ENCODE measurements at places on chromosomes 13 and 19.

DNA sequence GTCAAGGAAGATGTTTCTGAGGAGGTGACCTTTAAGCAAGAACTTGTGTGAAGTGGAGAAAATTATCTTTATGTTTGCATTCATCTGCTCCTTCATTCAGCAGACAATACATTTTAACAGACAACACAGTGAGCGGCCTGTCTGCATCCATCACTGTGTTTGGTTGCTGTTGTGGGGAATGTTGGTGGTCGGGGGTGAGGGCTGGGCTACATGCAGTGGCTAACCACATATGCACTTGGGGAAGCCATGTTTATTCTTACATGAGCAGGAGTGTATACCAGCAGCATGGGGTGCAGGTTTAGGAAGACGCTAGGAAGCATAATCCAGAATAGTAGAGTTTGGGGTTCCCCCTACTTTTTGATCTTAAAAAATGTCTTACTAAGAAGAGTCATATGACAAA, 66.4 kb downstream of the DHRS12 start:
- no peak for DNase-seq

- DNase-seq: no peak
Measured at GRCh38 chr13:21330126-21330861, 128.8 kb downstream of the ZDHHC20 start.

GRCh38 chr19:19205416-19206410, 2.5 kb upstream of the NR2C2AP start:
- DNase-seq: no peak

- no peak for DNase-seq
Measured at GRCh38 chr19:35058370-35058769, 16.8 kb downstream of the HPN start.

DNA sequence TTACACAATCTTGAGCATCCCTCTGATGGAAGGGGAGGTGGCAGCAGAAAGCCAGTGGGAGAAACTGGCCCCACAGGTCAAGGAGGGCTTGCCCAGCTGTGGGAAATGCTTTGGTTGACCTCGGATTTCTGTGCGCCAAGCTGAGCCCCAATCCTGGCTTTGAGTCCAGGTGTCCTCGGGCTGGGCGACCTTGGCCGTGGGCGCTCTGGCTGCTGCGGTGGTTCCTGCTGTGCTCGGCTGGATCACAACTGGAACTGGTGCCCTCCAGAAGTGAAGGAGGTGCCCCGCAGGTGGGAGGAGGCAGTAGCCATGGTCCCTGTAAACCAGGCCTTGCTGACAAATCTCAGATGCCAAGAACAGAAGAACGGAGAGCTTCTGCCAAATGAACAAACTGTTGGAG, 56.4 kb downstream of the ZNF676 start:
- no peak for DNase-seq

- no peak for DNase-seq
Measured at GRCh38 chr19:51468545-51468920, 9.8 kb upstream of the CEACAM18 start.

- peak; percentile 49 for DNase-seq
Measured at GRCh38 chr19:10553943-10554381, 10.3 kb downstream of the ATG4D start.

DNA sequence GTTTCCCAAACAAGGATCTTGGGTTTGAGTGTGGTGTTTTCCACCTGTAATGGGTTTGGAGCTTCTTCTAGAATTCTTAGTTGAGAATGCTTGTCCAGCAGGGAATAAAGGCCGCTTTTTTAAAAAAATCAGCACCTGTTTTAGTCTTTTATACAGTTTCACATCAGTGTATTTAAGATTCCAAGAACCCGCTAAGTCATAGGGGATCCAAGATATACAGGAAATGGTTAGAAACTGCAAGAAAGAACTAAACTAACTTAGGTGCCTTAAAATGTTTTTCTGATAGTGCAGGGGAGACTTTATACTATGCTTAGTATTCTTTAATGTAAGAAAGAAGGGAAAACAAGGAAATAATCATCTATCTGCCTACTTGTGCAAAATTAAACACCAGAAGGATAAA, 74.7 kb downstream of the C13orf42 start:
- DNase-seq: no peak

DNA sequence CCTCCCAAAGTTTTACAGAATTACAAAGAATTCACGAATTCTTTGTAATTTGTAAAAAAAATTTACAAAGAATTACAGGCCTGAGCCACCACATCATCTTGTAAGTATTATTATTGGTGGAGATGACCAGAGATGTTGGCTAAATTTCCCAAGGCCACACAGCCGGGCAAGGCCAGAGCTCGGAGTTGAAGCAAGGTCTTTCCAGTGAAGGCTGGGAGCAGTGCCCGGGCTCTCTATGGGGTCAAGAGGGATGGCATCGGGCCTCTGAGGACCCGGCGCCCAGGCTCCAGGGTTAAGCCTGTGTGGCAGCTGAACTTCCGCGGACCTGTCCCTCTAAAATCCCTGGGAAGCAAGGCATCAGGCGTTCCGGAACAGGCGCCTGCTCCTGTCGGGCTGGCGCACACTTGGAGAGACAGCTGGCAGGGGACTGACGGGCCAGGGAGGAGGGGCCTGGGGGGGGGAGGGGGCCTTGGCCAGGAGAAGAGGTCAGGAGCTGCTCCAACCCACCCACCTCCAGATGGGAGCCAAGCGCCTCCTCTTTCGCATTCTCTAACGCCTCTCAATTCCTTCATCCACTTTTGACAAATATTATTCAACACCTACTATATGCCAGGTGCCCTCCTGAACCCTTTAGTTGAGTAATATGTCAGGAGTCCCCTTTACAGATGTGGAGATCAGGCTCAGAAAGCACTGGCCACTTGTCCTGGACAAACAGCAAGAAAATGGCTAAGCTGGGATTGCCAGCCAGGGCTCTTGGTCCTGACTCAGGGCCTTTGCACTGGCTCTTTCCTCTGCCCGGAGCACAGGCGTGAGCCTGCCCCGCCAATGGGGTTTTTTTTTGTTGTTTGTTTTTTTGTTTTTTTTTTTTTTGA, 36.8 kb upstream of the SEMA6B start:
- DNase-seq: no peak

DNA sequence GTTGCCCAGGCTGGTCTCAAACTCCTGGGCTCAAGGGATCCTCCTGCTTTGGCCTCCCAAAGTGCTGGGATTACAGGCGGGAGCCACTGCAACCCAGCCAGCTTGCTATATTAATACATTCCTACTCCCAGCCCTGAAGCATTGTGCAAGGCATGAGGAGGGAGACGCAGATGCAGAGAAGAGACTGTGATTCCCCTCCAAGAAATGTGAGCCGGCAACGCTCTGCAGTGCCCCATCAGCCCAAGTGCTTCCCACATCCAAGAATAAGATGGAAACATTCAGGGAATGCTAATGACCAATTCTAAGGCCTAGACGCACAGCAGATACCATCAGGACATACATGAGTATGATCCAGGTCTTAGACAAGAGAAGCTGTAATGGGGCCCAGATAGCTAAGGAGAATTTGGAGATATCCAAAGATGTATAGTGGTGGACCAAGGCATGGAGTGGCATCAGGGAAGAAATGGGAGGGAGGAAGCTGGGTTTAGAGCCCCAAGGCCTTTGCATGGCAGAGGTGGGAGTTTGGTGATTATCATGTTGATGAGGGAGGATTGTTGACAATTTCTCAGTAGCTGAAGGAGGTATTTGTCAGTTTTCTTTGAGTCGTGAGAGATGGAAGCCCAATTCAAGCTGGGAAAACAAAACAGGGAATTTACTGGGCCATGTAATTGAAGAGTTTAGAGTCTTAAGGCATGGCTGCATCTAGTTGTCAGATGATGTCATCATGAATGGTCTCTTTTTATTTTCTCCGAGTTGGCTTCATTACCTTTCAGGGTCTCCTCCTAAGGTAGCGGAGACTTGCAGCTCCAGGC, 2.9 kb downstream of the PPM1N start:
- no peak for DNase-seq

DNA sequence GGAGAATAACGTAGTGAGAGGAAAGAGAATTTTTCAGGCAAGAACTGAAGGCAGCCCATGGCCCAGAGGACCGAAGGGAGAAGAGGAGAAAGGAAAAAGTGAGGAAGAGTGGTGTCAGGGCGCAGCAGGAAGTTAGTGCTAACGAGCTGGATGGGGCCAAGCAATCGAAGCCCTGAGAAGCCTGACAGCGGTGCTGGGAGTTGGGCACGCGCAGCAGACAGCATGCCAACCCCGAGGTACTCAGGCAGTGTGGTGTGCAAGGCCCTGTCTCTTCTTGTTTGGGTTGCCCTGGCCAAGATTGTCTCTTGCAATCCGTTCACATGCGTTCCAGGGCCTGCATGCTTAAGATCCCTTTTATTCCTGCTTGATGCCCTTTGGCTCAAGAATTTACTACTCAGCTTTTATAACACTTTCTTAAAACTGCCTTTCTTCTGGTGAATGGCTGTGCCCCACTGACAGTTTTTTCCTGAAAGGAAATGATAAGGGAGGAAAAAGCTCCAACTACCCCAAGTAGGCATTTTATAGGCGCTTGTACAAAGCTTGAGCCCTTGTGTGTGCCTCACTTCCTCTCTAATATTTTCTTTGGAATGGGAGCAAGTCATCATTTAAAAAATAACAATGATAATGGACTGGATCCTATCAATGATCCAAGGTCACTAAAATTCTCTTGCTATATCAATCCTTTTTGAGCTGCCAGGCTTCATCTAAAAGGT, 115.4 kb downstream of the FLT1 start:
- no peak for DNase-seq

DNA sequence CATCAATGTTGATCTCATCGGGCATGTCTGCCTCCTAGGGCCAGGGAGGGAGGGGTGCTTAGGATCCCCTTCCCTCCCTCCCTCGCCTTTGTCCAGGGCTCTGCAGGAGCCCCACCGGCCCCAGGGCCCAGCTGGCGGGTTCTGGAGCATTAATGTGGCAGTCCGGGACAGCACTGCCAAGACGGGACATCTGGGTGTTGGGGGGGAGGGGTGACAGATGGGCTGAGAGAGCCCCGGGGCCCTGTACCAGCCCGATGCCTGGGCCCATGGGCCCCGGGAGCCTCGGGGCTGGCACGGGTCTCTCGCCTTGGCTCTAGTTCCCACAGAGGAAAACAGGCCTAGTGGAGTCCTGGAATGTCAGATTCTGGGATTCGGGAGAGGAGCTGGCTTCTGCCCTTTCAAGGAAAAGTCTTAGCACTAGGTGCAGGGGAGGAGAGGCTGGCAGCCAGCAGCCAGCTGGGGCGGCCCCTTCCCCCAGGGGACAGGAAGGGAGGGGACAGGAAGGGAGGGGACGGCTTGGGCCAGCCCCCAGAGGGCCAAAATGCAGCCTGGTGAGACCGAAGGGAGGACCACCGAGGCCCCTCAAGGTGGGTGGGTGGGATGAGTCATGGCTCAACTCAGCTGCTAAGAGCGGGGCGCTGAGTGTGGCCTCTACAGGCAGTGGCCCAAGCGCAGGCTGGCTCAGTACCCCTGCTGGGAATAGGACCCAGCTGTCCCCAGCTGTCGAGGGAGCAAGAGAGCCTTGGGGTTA, 3.1 kb downstream of the PPP1R14A start:
- DNase-seq: no peak

GRCh38 chr13:31996601-31997000, 35.0 kb upstream of the FRY start:
- no peak for DNase-seq

Data from T-helper 22 cell (primary cell).